ENCODE measurements at places on chromosomes 5 and 9. TPM values are rescaled to one million over a fixed set of nuclear protein-coding genes. Genes with fewer than 3 reads are reported as not detected.

SLC36A3 gene
- not detected for total RNA-seq

HSD17B4 gene
- 138 TPM for total RNA-seq

GBGT1 gene
- total RNA-seq: 30.8 TPM

GFI1B gene
- total RNA-seq: 2.4 TPM

- no peak for DNase-seq
- no peaks in the 10 kb centered on the region for H3K36me3 ChIP-seq
- H3K4me1 ChIP-seq: no peaks in the 10 kb centered on the region
- H3K4me3 ChIP-seq: no peak overlapping the region
- H3K27ac ChIP-seq: no peak overlapping the region
- H3K27me3 ChIP-seq: no peaks in the 10 kb centered on the region
These were observed 417.1 kb upstream of the DAP start for GRCh38 chr5:11177999-11178711.

GRCh38 chr9:130589754-130590153 is 10.4 kb downstream of the FUBP3 start:
- no peak overlapping the region for H3K4me3 ChIP-seq
- H3K36me3 ChIP-seq: peaks cover 4% of the 10 kb centered on the region
- H3K4me1 ChIP-seq: no peaks in the 10 kb centered on the region

DNA sequence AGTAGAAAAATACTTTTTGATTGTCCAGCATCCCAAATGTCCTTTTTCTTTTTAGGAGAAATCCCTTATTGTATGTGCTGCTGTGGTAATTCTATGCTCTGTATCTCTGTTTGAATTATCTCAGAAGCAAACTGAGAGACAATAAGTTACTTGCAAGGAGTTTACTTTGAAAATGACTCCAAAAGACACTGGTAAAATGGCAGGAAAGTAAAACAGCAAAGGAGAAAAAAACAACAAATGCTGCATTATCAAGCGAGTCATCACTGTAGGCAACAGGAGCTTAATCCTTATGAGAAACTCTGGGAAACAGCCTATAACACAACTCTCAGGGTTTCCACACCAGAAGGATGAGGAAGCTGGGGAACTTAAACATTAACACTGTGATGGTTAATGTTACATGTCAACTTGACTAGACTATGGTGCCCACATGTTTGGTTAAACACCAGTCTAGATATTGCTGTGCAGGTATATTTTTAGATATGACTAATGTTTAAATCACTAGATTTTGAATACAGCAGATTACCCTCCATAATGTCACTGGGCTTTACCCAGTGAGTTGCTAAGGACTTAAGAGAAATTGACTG is 92.6 kb upstream of the GAS1 start:
- no peaks in the 10 kb centered on the region for H3K4me1 ChIP-seq
- H3K4me3 ChIP-seq: no peak overlapping the region
- no peak for DNase-seq
- no peaks in the 10 kb centered on the region for H3K27me3 ChIP-seq
- H3K36me3 ChIP-seq: no peaks in the 10 kb centered on the region

DNA sequence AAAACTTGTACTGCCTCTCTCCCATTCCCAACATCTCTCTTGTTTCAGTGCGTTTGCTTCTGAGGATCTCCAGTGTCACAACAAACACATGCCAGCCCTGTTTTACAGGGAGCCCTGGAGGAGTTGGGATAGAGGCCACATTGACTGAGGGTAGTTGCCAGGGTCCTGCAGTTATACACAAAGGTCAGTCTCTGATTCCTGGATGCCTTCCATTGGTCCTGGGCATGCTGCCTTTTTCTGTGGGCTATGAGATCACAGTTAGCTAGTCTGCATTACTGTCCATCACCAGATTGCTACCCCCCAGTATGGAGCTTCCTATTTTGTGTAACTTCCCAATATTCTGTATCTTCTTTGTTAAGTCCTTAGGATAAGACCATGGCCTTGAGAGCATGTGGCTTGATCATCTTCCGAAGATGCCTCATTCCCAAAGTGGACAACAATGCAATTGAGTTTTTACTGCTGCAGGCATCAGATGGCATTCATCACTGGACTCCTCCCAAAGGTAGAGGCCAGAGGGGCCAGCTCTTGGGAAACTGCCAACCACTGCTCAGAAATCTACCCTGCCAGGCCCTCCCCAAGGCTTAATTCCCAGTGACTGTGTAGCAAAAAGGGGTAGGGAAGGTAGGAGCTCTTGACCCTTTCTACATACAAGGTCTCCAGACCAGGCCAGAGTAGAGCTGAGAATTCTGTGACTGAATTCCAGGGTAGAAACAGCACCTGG is 9.5 kb downstream of the NUDT2 start:
- H3K4me1 ChIP-seq: no peaks in the 10 kb centered on the region
- H3K27ac ChIP-seq: no peak overlapping the region
- peaks cover 69% of the 10 kb centered on the region for H3K36me3 ChIP-seq
- no peak overlapping the region for H3K4me3 ChIP-seq
- no peaks in the 10 kb centered on the region for H3K27me3 ChIP-seq

- DNase-seq: no peak
- H3K27ac ChIP-seq: no peak overlapping the region
- no peaks in the 10 kb centered on the region for H3K36me3 ChIP-seq
- no peak overlapping the region for H3K4me3 ChIP-seq
These were observed 612.9 kb upstream of the TLE4 start for GRCh38 chr9:78958892-78959291.

GRCh38 chr5:79831381-79832309 is 142.0 kb downstream of the CMYA5 start:
- no peak overlapping the region for H3K4me3 ChIP-seq
- H3K27me3 ChIP-seq: no peaks in the 10 kb centered on the region
- peaks cover 11% of the 10 kb centered on the region for H3K4me1 ChIP-seq
- H3K27ac ChIP-seq: no peak overlapping the region
- no peak for DNase-seq

- no peak overlapping the region for H3K27ac ChIP-seq
- no peak overlapping the region for H3K4me3 ChIP-seq
- H3K4me1 ChIP-seq: peaks cover 11% of the 10 kb centered on the region
These were observed 190.0 kb downstream of the FANCC start for GRCh38 chr9:95127249-95128176.

GRCh38 chr9:11500780-11501179 is 888.0 kb upstream of the PTPRD start:
- no peaks in the 10 kb centered on the region for H3K36me3 ChIP-seq
- H3K4me3 ChIP-seq: no peak overlapping the region

GRCh38 chr9:116466271-116467235 is 220.6 kb upstream of the TRIM32 start:
- no peak for DNase-seq
- H3K27me3 ChIP-seq: no peaks in the 10 kb centered on the region
- H3K27ac ChIP-seq: no peak overlapping the region
- H3K36me3 ChIP-seq: no peaks in the 10 kb centered on the region

- DNase-seq: no peak
- H3K4me1 ChIP-seq: no peaks in the 10 kb centered on the region
- H3K27me3 ChIP-seq: no peaks in the 10 kb centered on the region
- H3K27ac ChIP-seq: no peak overlapping the region
These were observed 480.0 kb downstream of the NR2F1-AS1 start for GRCh38 chr5:93100976-93101375.

- H3K4me1 ChIP-seq: no peaks in the 10 kb centered on the region
- H3K27ac ChIP-seq: no peak overlapping the region
- H3K36me3 ChIP-seq: no peaks in the 10 kb centered on the region
These were observed 131.8 kb downstream of the EFNA5 start for GRCh38 chr5:107538805-107539445.

DNA sequence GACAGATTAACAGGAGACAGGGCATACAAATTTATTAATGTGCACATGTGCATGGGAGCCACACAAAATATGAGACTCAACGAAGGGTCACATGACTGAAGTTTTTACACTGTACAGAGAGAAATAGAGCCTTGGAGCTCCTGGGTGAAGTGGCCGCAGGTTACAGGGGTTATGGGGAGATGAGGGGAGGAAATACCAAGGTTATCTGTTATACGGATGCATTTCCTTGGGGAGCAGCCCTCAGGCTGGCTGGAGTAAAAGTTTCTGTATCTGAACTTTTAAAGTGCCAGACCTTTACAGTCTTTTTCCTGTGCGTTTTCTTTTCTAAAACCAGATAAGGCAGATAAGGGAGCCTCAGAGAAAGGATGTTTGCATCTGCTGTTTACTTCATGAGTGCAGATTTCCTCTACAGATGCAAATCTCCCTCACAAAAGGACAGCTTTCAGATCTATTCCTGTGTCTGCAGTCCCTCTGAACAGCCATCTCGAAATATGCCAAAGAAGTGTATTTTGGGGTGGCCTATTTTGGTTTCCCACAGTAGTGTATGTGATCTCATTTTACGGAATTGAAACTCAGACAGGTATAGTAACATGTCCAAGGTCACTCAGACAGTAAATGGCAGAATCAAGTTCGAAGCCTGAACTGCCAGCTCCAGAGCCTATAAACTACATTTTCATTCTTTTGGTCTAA is 139.3 kb upstream of the FBXL17 start:
- DNase-seq: no peak
- H3K36me3 ChIP-seq: no peaks in the 10 kb centered on the region
- H3K27ac ChIP-seq: no peak overlapping the region
- no peaks in the 10 kb centered on the region for H3K27me3 ChIP-seq
- H3K4me1 ChIP-seq: peaks cover 21% of the 10 kb centered on the region

- no peak overlapping the region for H3K27ac ChIP-seq
- no peaks in the 10 kb centered on the region for H3K4me1 ChIP-seq
- H3K4me3 ChIP-seq: no peak overlapping the region
- no peak for DNase-seq
- H3K27me3 ChIP-seq: no peaks in the 10 kb centered on the region
- H3K36me3 ChIP-seq: no peaks in the 10 kb centered on the region
These were observed 137.5 kb downstream of the BAAT start for GRCh38 chr9:101247297-101247696.

GRCh38 chr5:31645420-31646081 is 6.6 kb downstream of the PDZD2 start:
- peaks cover 10% of the 10 kb centered on the region for H3K27me3 ChIP-seq
- H3K27ac ChIP-seq: no peak overlapping the region
- no peak for DNase-seq
- H3K4me1 ChIP-seq: no peaks in the 10 kb centered on the region
- H3K4me3 ChIP-seq: no peak overlapping the region
- H3K36me3 ChIP-seq: no peaks in the 10 kb centered on the region

DNA sequence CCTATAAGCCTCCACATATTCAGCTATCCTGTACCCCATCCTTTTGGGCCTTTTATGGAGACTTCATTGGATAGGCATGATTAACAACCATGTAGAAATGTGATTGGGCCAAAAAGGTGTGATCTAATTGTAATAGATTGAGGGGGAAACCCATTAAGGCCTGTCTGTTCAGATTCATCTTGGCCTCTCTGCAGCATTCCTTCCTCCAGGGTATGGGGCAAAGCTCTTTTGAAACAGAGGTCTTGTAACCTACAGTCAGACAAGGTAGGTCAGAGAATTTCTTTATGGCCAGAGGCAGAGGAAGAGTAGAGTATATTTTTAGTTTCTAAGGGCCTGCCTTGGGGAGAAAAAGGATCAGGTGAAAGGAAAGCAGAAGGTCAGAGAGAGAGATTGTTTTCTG is 98.5 kb downstream of the INVS start:
- no peaks in the 10 kb centered on the region for H3K36me3 ChIP-seq
- no peak for DNase-seq
- H3K4me1 ChIP-seq: no peaks in the 10 kb centered on the region
- no peaks in the 10 kb centered on the region for H3K27me3 ChIP-seq
- H3K4me3 ChIP-seq: no peak overlapping the region
- no peak overlapping the region for H3K27ac ChIP-seq

- H3K27me3 ChIP-seq: no peaks in the 10 kb centered on the region
- no peak overlapping the region for H3K27ac ChIP-seq
- H3K4me1 ChIP-seq: no peaks in the 10 kb centered on the region
- H3K36me3 ChIP-seq: no peaks in the 10 kb centered on the region
These were observed 16.5 kb downstream of the WNK2 start for GRCh38 chr9:93200449-93200742.

DNA sequence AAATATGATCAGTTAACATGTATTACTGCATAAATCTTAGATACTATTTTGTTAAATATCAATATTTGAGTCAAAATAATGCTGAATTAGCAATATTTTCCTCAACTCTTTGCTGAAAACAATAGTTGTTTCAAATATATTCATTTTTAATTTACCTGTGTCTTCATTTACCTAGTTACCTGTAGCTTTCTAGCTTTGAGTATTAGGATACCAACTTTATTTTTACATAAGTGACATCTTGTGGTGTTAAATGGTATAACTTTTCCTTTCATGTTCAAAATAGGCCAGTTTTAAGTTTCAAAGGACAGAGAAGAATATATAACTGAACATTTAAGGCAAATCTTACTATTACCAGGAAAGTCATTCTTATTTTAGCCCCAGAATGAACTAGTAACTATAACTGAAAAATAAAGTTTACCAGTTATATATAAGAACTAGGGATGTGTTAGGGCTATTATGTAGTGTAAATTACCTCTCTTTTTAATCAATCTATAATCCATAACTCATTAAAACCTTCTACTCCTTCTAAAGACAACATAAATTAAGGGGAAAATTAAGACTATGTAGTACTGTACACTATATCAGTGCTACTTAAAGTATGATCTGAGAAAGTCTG is 25.3 kb downstream of the AP3B1 start:
- H3K4me1 ChIP-seq: peaks cover 7% of the 10 kb centered on the region
- H3K36me3 ChIP-seq: no peaks in the 10 kb centered on the region
- no peaks in the 10 kb centered on the region for H3K27me3 ChIP-seq
- no peak overlapping the region for H3K27ac ChIP-seq
- no peak overlapping the region for H3K4me3 ChIP-seq
